ENCODE measurements at places on chromosomes 5 and 9.

DNA sequence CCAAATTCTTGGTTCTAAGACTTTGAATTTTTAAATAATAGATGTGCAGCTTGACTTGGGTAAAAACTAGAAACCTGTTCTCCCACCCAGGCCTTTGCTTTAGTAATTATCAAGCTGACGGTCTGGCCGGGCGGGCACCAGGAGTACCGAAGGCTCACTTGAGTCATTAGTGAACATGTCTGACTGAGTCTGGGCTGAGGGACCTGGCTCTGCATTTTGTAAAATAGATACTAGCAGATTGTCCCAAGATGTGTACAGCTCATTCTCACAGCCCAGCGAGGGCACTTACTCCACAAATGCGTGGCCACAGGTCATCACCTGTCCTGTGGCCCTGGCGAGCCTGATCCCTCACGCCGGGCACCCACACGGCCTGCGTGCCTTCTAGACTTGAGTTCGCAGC, 216.2 kb downstream of the FANCC start:
- DNase-seq: no peak

DNA sequence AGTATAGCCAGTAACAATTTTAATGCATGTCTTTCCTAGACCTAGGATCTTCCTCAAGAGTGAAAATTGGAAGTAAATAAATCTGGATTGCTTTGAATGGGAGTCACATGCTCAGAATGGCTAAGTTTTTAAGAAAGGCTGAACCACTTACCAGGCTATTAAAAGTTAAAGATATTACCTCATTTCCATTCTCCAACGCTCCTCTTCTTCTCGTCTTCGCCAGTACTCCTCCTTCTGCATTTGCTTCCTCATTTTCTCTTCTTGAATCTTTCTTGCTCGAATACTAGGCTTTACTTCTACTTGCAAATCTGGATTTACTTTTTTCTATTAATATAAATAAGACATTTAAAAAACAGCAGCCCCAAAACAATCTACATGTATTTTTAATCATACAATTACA, 49.6 kb downstream of the ZFR start:
- no peak for DNase-seq

DNA sequence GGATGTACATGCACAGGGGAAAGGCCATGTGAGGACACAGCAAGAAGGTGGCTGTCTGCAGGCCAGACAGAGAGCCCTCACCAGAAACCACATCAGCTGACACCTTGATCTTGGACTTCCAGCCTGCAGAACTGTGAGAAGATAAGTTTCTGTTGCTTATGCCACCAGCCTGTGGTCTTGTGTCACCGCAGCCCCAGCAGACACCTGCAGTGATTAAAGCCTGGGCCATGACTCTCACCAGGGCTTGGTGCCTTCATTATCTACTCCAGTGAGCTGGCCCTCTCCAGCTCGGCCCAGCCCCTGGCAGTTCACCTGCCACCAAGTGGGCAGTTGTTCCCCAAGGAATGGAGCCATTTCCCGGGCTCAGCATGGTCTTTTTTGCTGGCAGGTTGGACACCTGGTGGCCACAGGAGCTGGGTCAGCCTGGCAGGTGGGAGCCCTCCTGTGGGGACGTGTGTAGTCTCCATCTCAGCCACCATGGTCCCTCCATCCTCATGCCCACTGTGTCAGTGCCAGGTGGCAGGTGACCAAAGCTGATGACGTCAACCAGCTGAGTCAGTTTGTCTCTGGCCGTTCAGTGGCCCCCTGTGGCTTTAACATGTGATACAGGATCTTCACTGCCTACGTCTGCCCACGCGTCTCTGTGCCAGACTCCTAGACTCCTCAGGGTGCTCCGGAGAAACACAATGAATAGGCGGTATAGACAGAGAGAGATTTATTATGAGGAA, 99.9 kb upstream of the PPP1R26 start:
- DNase-seq: no peak

GRCh38 chr5:176739461-176740051, 70.8 kb upstream of the UNC5A start:
- DNase-seq: no peak

DNA sequence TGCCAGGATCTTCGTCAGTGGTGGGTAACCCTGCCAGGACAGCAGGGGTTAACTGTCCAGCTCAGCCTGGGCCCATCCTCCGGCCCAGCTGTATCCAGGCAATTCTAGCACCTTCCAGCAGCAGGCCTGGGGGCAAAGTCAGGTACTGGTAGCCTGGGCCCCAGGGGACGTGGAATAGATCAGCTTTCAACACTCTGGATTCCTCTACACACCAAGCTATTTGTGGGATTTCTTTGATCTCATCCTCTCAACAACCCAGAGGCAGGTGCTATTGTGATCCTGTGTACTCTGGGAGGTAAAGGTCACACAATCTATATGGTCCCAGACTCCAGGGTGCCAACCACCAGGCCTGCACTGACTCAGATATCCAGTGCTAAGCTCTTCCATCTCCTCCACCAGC, 8.7 kb upstream of the SPOUT1 start:
- no peak for DNase-seq

- no peak for DNase-seq
Observed at GRCh38 chr9:121283080-121283398, 15.1 kb downstream of the GSN start.

DNA sequence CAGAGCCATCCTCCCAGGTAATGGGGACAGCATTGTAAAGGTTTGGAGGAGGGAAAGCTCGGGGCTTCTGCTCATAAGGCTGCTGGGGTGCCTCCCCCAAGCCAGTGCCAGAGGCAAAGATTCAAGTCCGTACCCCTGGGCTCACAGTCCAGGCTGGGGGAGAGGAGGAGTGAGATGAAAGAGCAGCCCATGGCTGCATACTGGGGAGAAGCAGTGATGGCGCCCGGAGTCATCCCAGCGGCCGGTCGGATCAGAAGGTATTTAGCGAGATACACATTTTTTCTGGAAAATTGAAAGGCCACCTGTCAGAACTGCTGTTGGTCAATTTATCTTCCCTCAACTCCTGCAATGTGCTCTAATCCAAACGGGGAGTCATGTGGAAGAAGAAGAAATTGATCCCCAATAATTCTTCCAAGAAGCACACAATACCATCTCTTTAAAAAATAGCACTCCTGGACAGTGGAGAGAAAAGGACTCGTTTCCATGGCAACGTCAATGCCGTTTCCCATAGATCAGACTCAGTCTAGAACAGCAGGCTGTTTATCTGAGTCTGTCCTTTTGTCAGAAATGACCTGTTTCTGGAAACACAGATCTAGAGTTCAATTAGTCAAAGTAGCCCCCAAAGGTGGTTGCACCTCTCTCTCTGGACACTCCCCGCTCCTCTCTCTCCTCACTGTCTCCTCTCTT, 65.9 kb downstream of the NSG2 start:
- DNase-seq: no peak

DNA sequence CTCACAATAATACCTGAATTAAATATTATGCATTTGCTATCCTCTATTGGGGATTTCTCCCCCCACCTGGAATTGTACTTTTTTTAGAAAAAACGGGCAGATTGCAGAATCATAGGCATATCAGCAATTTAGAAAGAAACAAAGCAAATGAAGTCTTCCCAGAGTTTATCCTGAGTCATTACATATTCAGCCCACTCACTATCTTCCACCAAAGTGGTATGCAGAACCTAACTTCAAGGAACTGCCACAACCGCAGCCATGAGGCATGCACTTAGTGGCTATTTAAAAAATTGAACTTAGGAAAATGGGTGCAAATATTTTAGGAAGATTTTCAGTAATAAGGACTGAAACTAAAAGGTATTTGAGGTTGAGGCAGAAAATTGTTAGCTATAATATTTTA, 48.6 kb downstream of the UBAP1 start:
- no peak for DNase-seq

- DNase-seq: no peak
Observed at GRCh38 chr9:114655689-114656088, 1.9 kb downstream of the TEX53 start.

DNA sequence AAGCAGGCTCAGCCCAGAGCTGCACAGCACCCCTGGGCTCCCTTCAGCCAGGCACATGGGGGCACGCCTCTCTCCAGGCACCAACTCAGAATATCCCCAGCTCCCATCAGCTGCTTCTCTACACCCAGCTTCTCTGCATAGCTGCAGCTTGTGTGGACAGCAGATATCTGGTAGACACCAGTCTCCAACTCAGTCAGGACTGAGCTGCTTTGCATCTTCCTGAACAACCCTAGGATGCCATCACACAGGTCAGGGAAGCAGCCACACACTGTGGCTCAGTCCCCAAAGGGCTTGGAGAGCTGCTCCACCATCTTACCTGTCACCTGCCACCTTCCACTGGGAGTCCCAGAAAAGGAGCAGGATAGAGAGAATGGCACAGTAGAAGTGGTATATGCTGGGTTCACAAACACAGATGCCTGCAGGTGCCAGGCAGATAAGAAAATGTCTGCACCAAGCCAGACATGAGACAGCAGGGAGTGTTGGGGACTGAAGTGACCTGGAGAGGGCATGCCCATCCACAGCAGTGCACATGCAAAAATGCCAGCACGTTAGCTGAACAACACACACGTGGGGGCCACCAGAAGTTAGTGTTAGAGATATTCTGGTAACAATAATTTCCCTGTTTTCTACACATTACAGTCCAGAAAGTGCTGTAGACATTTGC, 42.0 kb downstream of the THBS4 start:
- no peak for DNase-seq

GRCh38 chr5:176548967-176549444, at the start of gene CDHR2:
Gene CDHR2, plus strand, starts transcription at chr5:176549342. Its CDS starts 16,011 bp downstream, at chr5:176565353.
- DNase-seq: no peak

DNA sequence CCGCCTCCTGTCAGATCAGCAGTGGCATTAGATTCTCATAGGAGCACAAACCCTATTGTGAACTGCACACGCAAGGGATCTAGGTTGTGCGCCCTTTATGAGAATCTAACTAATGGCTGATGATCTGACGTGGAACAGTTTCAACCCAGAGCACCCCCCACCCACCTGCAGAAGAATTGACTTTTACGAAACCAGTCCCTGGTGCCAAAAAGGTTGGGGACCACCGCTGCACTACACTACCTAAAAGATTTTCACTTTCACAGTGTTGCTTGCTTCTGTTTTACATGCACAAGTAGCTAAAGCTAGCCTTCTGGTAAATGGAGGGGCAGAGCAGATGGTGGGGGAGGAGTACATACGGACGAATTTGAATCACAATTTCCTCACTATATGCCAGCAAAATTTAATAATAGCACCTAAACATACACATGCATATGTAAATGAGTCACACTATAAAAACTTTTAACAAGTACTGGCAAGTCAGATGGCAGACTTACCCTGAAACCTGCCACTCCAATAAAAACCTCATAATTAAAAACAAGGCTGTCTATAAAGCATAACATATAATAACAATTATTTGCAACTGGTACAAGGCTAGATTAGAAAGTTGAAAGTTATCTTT, 24.0 kb upstream of the CDKN2B start:
- DNase-seq: no peak

DNA sequence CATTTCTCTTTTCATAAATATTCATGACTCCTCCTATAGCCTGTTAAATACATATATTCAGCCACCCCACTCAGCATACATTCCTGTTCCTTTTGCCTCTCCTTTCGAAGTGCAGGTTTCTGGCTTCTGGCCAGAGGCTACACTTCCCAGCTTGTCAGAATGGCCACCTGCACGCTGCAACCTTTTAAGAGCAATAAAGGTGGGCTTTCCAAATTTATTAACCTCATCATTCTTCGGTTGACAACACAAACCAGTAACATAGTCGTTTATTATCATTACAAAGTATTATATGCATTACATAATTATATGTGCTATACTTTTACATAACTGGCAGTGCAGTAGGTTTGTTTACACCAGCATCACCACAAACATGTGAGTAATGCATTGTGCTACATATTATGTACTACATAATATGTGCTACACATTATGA, 16.5 kb upstream of the TMEM171 start:
- DNase-seq: no peak

DNA sequence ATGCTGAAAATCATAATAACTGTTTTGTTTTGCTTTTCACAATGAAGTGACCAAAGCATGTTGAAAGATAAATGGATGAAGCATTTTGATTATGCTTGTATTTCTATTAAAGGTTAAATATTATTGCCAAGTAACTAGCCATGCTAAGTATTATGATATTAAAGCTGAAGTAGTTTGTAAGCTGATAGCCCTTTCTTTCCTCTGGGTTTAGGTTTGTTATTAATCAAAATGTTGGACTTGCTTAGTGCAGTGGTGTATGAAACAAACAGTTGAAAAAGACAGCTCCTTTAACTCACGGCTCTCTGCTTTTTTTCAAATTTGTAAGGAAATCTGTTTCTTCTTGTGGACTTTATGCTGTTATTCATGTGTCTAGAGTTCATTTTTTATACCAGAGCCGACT, 246.0 kb downstream of the CWC27 start:
- DNase-seq: no peak

DNA sequence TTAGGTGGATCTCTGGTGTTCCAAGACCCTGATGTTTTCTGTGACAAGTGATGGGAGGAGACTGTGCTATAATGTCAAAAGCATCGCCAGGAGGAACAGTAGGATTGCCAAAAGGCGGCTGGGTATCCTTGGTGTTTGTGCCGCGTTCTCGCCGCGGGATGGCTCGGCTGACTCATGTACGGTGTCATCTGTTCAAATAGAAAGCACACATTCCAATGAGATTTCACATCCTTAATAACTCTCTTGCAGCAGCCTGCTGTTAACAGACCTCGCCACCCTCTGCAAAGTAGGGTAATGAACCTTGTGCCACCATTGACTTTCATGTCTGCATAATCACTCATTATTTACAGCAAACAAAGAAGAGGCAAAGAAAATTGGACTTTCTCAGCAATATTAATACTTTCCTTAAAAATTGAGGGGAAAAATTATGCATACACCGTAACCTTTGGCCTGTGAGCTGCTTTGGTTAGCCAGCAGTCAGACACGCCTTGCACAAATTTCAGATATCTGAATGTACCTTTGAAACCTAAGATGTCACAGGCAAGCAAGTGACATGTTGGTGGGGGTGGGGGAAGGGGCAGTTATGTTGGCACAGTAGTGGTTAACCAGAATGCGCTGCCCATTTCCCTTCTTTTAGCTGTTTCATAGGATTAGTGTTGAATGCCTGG, 289.4 kb downstream of the EFNA5 start:
- no peak for DNase-seq

DNA sequence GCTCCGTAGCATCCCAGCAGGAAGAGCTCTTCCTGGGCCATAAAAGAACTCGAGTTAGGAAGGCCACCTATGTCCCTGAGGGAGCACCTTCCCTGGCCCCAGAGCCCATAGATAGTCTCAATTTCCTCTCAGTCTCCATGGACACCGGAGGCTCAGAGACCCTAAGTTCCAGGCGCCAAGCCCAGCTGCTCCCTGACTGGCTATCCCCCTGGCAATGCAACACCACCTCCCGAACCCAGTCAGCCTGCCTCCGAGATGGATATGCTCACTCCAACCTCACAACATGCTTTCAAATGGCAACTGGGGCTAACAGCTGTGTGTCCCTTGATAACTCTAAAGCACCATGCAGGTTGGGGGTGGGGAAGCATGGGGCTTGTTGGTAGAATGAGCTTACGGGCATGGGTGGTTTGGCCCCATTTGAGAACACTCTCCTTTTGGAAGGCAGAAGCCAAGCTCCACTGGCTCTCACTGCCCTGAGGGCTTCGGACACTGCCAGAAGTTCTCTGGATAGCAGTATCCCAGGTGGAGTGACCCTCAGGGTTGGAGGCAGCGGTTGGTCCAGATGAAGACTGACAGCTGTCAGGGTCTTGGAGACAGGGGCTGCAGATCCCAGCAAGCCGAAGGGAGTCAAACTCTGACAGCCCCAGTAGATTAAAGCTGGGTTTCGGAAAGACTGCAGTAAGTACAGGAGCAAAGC, 165.3 kb downstream of the PAX5 start:
- no peak for DNase-seq
